Activated CD4-positive, alpha-beta T cell treated with anti-CD3 and anti-CD28 coated beads, Interleukin-2, amount 50 U/mL, for 1 hour (primary cell): ENCODE measurements at places on chromosomes 3 and 15.

GRCh38 chr15:58344213-58345070, 87.3 kb upstream of the LIPC start:
- DNase-seq, result no peak

- no peak for DNase-seq
Measured at GRCh38 chr3:126549861-126550487, 8.8 kb downstream of the C3orf22 start.

DNA sequence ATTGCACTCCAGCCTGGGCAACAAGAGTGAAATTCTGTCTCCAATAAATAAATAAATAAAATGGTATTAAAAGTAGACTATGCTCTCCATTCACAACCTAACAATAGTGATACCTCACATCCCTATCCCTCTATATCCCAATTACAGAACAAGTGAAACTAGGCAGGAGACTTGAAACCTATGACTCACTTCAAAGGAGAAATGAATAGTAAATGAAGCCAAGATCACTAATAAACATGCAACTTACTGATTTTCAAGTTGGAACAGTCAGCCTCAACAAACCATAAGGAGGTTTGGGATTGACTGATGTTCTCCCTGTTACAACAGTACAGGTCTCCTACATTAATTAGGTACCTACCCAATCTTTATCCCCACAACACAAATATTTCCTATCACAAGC, 103.4 kb downstream of the GSK3B start:
- no peak for DNase-seq

DNA sequence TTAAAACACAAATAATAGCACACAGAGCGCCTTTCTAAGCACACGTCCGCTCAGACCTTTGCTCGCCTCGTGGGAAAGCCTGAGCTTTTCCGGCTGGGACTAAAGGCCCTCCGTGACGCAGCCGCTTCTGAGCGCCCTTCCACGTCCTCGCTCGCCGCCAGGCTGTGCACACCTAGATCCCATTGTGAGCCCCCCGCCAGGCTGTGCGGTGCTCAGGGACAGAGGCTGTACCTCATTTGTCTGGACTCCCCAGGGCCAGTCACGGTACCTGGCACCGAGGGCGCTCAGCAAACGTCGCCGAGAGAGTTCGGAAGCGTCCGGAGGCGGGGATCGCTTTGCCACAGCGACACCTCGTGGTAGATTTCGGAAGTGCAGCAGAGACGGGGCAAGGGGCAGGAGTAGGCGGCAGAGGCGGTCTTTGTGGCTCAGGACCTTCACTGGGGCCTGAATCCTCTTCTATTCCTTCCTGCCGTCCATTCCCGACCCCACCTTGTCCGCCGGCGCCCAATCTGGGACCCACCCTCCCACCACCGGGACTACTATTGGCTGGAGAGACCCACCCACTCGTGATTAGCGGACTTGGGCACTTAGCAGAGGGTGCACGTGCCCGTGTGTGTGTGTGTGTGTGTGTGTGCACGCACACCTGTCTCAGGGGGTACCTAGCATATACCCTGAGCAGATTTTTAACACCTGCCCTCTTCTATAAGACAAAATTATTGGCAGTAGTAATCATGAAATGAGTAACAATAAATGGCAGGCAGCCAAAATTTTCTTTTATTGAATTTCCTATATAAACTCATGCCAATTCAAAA, 65.6 kb downstream of the RHCG start:
- DNase-seq, result peak; percentile 89

GRCh38 chr3:143822374-143822773, 25.9 kb downstream of the SLC9A9 start:
- no peak for DNase-seq

GRCh38 chr3:197042539-197042938, 12.9 kb upstream of the MELTF start:
- no peak for DNase-seq

- DNase-seq, result no peak
Measured at GRCh38 chr3:184594371-184595001, 32.9 kb downstream of the EPHB3 start.

DNA sequence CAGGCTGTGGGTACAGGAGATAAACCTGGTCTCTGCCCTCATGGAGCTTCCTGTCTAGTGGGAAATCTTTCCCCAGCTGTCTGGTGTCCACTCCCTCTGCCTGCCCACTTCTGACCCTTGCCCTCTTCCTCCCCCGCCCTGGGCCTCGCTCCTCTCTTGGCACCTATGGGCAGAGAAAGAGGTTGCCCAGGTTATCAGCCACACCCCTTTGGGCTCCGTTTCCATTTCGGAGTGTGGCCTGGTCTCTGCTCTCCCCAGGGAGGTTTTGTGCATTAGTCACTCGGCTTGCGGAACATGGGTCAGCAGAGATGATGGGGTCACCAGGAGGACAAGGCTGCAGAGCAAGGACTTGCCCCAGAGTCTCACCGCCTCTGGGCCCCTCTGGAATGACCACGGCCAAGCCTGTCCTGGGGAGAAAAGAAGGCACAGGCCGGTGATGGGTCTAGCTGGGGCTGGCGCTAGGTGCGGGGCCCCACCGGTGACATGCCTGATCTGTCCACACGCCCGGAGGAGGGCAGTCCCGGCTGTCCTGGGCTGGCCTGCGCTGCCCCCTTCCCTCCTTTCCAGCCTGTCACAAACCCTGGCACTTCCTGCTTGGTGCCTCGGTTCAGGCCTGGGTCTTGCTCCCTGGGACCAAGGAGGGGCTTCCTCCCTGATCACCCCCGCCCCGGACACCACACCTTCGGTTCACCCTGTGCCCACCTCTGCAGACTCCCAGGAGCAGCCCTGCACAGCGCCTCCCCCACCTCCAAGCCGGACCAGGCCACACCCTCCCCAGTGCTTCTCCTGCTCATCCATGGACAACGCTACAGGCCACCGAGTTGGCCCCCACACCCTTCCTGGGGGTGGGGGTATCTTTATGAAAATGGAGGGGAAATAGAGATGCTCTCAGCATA, 35.6 kb upstream of the MUC4 start:
- no peak for DNase-seq

GRCh38 chr3:16609927-16610580, 4.8 kb upstream of the DAZL start:
- DNase-seq, result no peak

- no peak for DNase-seq
Measured at GRCh38 chr3:126035362-126036050, 48.4 kb downstream of the SLC41A3 start.

DNA sequence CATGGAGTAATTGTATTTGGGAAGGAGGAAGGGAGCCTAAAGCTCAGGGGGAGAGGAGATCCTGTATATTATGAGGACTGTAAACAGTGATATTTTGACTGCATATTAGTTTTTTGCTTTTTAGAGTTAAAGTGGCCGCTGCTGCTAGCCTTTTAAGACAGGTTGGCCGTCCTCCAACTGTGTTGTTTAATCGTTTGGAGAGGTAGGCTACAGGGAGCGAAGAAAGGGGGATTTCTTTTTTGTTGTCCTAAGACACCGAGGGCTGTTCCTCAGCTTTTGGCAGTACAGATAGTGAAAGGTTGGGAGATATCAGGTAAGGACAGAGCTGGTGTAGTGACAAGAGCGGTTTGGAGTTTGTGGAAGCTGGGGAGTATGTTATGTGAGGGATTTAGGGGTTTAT, 38.2 kb upstream of the RNF7 start:
- no peak for DNase-seq

DNA sequence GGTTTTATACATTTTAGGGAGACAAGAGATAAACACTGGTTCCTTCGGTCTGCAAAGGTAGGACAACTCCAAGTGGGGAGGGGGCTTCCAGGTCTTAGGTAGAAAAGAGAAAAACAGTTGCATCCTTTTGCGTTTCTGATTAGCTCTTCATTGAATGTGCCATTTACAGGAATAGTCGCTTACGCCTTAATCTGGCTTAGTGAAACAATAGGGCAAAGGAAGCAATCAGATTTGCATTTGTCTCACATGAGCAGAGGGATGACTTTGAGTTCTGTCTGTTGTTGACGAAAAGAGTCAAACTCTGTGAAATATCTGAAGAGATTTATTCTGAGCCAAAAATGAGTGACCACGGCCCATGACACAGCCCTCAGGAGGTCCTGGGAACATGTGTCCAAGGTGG, 166.0 kb upstream of the ATP10A start:
- no peak for DNase-seq

DNA sequence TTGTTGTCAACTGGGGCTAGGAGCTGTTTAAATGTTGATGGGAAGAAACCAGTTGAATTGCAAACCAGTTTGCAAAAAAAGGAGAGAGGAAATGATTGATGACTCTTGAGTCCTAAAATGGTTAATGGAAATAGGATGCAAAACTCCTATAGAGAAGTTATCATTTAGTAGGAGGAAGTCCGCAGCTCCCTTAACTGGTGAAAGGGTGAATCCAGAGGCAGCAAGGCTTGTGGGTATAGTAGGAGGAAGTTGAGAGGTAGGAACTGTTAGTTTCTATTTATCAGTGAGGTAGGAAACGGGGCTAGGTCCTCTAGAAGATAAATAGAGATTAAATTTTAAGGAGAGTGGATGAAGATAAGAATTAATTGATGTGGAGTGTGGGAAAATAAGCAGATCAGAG, 15.4 kb downstream of the IREB2 start:
- DNase-seq, result no peak

- DNase-seq, result no peak
Measured at GRCh38 chr3:154469585-154469984, 39.6 kb upstream of the GPR149 start.

GRCh38 chr15:58190419-58190818, 52.2 kb downstream of the AQP9 start:
- DNase-seq, result no peak

GRCh38 chr3:45000823-45001222, 24.8 kb downstream of the EXOSC7 start:
- DNase-seq, result no peak

- no peak for DNase-seq
Measured at GRCh38 chr15:100661156-100661555, 58.8 kb downstream of the ASB7 start.

DNA sequence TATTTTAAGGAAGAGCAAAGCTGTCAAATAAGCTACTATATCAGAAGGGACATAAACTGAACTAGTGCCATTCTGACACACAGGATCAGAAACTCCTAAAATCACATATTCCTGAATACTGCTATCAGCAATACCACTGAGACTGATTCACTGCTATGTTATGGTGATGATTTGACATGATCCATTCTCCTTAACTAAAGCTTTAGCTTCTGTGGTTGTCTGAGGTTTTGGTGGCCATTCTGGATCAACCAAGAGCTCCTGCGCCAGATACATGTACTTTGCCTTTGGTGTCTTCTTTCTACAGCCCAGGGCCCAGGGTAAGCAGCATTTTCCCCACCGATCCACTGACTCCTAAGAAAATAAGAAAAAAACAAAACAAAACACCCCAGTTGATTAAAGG, 6.7 kb upstream of the GP5 start:
- DNase-seq, result no peak

- DNase-seq, result no peak
Measured at GRCh38 chr3:76495216-76495615, 544.7 kb upstream of the ROBO2 start.

- DNase-seq, result no peak
Measured at GRCh38 chr15:31371520-31372240, 45.0 kb downstream of the KLF13 start.

- DNase-seq, result no peak
Measured at GRCh38 chr3:51642462-51642861, 28.6 kb upstream of the TEX264 start.

DNA sequence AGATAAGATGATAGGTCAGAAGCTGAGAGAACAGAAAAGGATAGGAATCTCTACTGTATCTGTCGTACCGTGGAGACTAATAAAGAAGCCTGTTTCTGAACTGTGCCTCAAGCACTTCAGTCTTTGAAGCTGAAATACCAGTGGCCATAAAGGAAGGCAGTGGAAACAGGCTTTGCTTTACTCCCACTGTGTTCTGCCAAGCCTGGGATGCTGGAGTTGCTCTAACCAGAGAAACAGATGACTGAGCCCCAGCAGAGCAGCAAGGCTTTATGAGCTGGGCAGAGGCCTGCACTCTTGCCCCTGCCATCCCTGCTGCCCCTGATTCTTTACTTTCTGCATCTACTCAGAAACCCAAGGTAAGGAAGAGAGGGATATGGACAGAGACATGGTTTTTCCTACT, 89.4 kb downstream of the PDE8A start:
- no peak for DNase-seq

DNA sequence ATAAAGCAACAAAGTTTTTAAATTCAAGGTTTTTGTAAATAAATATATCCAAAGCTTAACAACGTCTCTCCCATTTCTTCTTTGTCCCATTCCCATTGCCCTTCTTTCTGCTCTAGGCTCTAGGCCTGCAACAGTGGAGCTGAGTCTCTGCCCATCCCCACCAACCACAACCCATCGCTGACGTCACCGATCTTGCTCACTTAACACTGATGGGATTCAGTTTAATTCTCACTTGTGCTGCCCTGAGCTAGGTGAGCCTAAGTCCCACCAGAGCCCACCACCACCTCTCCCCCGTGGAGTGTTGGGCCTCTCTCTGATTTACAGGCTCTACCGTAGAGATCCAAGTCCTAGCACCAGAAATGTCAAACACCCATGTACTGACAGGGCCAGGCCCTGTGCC, 61.3 kb upstream of the RAB6B start:
- DNase-seq, result no peak

- DNase-seq, result no peak
Measured at GRCh38 chr3:123757281-123757940, 126.7 kb downstream of the MYLK start.

- no peak for DNase-seq
Measured at GRCh38 chr15:40412095-40412759, 6.6 kb downstream of the IVD start.

DNA sequence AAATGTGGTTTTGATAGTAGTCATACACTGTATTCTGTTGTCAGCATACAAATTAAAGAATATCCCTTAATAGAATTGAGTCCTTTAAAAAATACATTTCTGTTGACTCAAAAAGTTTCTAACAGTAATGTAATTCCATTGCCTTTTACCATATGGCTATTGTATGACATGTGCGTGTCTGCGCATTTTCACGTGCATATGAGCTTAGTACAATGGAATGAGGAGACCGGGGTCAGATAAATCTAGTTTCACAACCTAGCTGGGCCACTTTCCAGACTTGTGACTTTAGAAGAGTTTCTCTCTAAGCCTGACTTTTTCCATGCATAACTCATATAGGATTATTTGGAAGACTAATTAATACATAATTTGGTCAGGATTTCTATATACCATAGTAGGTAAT, 38.7 kb downstream of the ZBTB38 start:
- no peak for DNase-seq

- no peak for DNase-seq
Measured at GRCh38 chr15:73892446-73893226, 19.3 kb downstream of the TBC1D21 start.
